ENCODE measurements at places on chromosomes 2 and 18.
A peak's percentile ranks its signal among the peaks of the same experiment; 100 is the strongest.

DNA sequence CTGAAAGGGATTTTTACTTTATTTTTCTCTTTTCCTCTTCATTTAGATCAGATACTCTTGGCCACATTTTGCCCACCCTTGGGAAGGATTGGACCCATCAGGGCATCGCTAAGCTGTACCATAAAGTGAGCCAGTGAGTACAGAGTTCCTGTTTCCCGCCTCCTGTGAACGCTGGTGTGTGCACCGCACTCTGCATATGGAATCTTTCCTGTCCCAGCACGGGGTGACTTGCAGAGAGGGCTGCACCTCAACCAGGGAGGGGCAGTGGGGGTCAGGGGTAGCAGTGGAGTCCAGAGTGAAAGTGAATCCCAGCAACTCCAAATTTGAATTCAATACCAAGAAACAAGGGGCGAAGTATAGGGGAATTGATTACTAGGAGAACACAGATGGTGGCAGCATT lies 58.6 kb downstream of the LPIN1 start:
- no peak for DNase-seq

GRCh38 chr2:150911766-150912280 lies 349.8 kb downstream of the RBM43 start:
- peak; percentile 61 for DNase-seq

- no peak for DNase-seq
These were observed 16.5 kb downstream of the GREB1 start for GRCh38 chr2:11550302-11550701.

DNA sequence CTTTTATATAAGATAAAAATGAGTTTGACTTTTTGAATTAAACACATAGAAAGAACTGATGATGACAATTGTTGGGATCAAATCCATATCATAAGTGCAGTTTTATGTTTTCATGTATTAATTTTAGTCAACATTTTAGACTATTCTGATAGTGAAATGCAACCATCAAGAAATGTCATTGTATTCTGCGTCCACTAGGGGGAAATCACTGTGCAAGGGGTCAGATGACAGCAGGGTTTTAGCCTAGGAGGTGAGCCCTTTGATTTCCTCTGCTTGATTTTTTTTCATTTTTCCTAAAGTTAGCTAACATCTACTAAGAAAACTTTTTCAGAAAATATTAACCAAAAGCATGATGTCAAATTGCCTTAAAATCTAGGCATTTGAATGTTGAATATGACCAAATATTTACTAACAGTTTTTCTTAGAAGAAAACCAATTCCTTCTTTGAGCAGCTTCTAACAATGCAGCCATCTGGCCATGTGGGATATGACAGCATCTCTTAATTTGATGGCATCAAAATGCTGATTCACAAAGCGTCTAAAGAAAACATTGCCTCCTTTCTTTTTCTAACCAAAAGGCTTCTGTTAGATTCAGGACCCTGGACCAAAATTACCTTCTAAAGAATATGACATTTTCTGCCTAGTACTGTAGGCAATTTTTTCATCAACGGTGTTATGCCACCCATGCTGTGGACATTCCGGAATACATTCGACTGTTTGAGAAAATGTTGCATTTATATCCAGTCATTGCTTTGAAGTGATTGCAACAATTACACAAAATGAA lies 141.5 kb downstream of the SPHKAP start:
- peak; percentile 37 for DNase-seq

GRCh38 chr2:73080321-73081131 lies 9.0 kb upstream of the SFXN5 start:
- DNase-seq = no peak

DNA sequence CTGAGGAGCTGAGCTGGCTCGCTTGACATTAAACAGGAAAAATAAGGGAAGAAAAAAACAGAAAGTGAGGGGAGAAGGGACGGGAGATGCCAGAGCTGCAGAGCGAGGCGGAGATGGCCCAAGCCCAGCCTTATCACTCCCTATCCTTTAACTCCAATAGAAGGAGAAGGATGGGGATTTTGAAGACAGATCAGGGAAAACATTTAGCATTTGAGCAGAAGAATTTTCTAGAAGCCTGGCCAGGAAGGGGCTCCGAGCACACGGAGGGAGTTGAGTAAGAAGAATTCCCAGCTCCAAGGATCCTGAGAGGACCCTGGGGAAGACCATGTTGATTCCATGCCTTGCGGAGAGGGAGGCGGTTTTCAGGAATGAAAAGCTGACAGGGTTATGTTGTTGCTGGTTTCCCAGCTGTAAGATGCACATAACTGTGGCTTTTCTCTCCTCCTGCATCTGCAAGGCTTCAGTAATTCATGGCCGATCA lies 35.6 kb downstream of the TWIST2 start:
- no peak for DNase-seq

DNA sequence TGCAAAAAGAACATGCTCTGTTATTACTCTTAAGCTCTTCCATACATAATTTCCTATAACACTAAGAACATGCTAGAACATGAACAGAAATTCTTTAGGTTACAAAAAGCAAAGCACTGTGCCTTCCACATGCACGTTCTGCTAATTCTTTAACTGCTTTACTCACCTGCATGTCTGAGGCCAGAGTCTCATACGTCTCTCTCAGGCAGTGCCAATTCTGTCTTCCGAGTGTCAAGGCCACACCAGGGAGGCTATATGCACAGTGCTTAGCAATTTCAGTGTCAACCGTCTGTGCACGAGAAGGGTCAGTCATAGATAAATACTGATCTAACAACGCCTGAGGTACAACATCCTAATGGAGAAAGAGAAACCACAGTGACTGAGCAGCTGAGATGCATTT lies 55.1 kb downstream of the PPP4R1 start:
- peak; percentile 82 for DNase-seq

- DNase-seq = no peak
These were observed 223.2 kb upstream of the RAB6C start for GRCh38 chr2:129756276-129756675.

DNA sequence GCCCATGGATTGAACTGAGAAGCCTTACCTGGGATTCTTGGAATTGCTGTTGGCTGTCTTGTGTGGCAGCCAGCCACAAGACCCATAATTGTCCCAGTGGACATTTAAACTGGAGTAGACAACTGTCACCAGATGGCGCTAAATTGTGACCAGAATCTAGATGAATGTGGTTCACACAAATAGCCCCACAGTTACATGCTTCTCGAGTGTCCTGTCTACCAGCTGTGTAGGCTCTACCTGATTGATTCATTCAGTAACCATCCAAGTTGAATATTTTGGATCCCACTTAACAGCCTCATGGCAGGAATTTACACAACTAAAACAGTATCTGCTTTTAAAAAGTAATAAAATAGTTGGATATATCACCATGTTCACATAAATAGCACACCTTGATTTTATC lies 73.2 kb downstream of the MAP4K4 start:
- peak; percentile 57 for DNase-seq

- DNase-seq = no peak
These were observed 65.6 kb downstream of the STK39 start for GRCh38 chr2:168181825-168182224.

GRCh38 chr2:98310010-98310409 lies 36.2 kb upstream of the CNGA3 start:
- DNase-seq = no peak
